ELF-1 (cell line): ENCODE measurements at places on chromosomes 5 and 9.

DNA sequence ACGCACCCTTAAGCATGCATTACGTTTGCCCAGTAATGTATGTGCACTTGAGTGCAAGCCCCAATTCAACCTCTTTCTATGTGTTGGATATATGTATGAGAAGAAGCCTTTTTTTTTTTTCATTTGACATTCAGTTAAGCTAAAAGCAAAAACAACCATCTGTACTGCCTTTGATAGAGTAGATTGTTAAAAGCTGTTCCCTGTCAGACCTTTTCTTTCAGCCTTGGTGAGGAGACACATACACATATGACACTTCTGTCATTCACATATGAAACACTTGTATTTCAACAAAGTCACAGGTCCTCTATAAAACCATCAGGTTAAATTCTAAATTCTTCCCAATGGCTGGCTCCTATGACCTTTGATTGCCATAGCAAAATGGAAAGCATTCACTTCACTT is 40.2 kb upstream of the STARD4 start:
- no peak for DNase-seq

DNA sequence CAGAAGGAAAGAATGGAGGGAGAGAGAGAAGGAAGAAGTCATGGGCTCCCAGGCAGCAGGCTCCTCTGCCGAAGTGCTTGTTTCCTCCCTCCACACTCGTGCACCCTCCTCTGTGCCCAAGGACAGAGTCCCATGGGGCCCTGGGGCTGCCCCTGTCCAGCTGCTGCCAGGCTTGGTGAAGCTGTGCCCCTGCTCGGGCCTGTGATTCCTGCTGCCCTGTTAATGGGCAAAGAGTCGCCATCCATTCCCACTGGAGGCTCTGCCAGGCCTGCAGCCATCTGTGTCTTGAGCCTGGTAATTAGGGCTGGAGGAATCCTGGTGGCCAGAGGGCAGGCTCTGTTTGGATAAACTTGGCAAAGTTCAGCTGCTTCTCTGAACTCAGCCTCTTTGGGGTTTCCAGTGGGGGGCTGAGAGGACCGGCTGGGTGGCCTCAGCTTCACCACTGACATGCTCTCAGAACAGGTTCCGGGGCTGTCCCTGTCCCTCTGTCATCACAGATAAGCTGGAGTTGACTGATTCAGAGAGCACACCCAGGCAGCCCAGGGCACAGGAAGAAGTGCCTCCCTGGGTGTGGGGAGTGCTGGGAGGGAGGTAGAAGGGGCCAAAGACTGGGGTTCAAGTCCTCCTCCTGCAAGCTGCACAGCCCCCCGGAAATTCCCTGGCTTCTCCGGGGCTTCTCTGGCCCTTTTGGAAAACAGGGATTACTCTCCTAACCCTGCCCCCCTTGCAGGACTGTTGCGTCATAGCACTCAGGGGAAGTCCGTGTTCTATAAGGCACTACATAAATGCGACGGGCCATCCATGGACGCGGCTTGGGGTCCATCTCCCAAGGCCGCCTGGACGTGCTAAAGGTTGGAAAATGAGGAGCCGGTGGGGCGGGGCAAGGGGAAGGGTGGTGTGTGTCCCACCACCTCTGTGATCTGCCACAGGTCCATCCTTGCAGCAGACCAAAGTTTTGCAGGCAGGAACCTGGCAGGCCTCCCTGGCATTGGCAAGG is 154.8 kb downstream of the PAX5 start:
- no peak for DNase-seq

DNA sequence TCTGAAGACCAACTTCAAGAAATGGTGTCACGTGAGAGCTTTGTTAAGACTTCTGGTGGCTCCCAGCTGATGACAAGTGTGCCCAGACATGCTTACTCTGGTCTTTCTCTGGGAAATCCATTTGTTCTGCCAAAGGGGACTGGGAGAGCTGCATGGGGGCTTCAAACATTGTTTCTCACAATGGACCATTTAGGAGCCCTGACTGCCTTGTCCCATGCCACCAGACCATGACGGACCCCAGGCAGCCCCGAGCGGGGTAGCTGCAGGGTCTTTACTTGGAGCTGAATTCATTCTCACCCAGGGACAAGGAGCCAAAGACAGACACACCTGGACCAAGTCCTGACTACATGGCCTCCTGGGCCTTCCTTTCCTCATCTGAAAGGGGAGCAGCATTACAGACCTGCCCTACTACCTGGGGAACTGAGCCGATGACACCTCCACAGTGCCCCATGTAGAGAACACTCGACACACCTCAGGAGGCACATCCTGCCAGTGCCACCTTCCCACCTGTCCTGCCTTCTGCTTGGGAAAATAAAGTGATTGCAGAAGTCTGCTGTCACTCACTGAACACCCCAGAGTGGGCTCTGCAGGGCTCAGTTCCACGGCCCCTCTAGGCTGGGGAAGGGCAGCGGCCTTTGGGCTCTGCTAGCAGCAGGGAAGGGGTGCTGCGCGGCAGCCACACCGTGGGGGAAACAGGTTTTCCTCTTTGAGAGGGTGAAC is 169.0 kb downstream of the DAB2IP start:
- no peak for DNase-seq

DNA sequence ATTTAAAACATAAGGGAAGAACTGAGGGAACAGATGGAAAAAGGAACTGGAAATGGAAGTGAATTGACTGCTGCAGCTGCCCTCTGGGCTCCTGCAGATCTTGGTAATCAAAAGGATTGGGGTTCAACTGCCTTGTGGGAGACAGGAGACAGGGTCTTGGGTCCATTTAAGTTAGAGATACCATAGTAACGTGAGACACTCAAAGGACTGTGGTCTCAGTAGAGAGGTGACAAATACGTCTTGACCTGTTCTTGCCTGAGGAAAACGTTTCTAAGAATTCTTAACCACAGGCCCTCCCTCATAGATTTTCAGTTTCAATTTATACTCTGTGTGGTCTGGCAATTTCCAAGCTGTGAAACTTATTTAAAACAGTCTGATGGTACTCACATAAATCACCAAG is 100.8 kb upstream of the DHFR start:
- DNase-seq: no peak

- DNase-seq: no peak
Observed at GRCh38 chr9:75824816-75825568, 65.5 kb upstream of the PCSK5 start.

DNA sequence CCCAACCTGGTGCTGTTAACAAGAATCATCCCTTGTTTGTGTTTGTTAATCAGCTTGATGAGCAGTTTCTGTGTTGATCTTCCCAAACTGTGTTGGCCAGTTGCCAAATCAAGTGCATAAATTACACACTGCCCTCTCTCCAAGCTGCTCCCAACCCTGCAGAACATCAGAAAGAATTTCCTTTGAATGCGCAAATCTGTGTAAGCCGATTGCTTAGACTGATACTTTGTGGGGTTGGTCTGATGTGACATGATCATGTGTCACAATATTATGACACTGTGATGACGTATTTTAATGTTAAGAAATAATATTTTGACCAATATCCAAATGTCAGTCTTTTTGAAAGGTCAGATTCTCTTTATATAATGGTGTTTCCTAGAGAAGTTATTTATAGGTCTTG is 766.4 kb upstream of the WWC1 start:
- DNase-seq: no peak
